Activated CD4-positive, alpha-beta T cell treated with anti-CD3 and anti-CD28 coated beads for 1 hour (primary cell): ENCODE measurements at places on chromosomes 3 and 15.

GRCh38 chr3:61789861-61790260, 228.5 kb downstream of the PTPRG start:
- DNase-seq, result no peak

DNA sequence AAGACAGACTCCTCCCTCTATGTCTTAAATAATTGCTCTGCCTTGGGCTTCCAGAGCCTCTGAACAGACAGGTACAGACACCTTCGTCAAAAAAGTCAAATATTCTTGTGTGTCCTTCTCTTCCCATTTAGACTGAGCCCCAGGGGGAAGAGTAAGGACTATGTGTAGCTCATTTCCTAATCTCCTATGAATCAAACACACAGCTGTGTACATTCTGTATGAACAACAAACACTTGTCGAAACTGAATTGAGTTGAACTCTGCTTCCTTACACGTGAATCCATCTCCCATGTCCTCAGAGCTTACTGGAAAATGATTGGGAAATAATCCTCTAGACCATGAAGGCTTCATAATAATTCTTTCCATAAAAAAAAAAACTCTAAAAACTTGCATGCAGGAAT, 80.8 kb downstream of the MOBP start:
- no peak for DNase-seq

- DNase-seq, result no peak
Observed at GRCh38 chr15:69303337-69304181, 4.8 kb downstream of the PAQR5 start.

DNA sequence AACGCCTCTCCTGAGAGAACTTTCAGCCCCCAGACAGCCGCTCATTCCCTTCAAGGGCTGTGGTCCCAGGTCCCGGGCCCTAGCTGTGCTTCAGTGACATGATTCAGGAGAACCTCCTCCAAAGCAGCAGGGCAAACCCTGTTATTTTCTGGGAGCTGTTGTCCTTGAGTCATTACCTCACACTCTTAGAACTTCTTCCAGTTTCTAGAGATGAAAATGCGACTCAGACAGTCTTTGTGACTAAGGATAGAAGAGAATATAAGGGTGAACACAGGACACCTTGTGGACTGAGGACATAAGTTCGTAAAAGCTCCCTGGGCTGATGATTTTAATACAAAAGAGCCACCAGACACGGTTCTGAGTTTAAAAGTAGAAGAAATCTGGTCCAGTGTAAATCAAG, 203.8 kb downstream of the RORA start:
- no peak for DNase-seq

DNA sequence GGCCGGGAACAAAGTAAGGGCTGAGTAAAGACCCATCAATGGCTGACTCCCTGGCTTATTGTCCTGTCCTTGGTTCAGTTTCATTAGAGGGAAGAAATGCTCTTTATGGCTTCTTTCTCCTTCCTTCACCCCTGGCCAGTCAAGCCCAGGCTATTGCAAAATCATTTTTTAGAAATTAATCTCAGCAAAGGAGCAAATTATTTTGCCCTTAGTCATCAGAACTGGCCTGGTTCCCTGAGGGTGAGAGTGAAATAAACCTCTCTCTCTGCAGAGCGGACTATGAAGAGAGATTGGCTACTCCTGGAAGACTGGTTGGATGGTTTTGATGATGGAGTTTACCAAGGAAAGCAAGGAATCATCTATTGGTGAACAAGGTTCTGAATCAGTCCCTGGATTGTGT, 52.7 kb upstream of the OXTR start:
- DNase-seq, result no peak

GRCh38 chr3:8739757-8740504, 6.3 kb downstream of the CAV3 start:
- no peak for DNase-seq

DNA sequence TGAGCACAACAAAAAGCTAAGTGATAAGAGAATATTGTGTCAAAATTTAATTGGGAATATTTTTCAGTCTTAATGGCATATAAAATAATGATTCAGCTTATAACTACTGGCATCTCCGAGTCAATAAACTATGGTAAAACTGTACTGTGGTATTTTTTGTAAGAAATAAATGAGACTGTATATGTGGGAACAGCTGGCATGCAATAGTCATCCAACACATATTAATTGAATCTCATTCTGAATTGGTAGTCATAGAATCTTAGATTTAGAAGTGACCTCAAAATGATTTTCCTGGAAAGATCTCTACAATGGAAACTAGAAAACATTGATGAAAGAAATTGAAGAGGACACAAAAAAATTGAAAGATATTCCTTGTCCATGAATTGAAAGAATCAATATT, 133.4 kb upstream of the SLC7A14 start:
- no peak for DNase-seq

- no peak for DNase-seq
Observed at GRCh38 chr3:126926684-126927400, 56.1 kb upstream of the PLXNA1 start.

DNA sequence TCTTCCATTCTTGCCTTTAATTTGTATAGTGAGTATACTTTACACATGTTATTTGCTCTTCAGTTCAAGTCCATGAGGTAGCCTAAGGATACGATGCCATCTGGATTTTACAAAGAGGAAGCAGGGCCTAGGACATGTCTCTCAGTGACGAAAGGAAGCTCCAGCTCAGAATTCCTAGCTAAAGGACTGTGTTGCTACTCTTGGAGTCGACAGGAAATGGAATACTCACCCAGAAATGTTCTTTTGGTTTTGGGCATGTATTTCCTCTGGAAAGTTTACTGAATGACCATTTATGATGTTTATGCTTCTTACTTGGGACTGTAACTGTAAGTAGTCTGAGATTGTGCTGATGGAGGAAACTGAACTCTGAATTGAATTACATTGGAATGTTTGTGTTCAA, 12.5 kb downstream of the OXNAD1 start:
- DNase-seq, result no peak

GRCh38 chr3:158057666-158058065, 48.6 kb downstream of the SHOX2 start:
- no peak for DNase-seq

DNA sequence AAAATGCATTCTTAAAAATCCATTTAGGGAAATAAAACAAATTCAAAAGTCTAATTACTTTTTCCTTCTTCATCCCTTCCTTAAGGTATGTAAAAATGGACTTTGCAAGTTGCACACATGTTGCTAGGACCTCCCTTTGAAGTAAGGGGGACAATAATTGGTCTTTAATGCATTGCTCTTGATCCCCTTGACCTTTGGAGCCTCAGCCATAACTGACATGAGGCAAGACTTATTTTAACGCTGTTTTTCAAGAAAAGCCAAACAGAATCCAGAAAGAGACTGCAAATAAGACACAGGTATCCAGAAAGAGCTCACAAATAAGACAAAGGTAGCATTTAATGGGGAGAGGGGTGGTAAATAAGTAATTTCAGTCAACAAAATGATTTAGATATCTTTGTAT, 301.4 kb downstream of the ULK4 start:
- DNase-seq, result no peak

- DNase-seq, result no peak
Observed at GRCh38 chr3:59406943-59407342, 357.1 kb upstream of the CFAP20DC start.

GRCh38 chr3:170634663-170635384, 48.9 kb upstream of the SLC7A14 start:
- no peak for DNase-seq

DNA sequence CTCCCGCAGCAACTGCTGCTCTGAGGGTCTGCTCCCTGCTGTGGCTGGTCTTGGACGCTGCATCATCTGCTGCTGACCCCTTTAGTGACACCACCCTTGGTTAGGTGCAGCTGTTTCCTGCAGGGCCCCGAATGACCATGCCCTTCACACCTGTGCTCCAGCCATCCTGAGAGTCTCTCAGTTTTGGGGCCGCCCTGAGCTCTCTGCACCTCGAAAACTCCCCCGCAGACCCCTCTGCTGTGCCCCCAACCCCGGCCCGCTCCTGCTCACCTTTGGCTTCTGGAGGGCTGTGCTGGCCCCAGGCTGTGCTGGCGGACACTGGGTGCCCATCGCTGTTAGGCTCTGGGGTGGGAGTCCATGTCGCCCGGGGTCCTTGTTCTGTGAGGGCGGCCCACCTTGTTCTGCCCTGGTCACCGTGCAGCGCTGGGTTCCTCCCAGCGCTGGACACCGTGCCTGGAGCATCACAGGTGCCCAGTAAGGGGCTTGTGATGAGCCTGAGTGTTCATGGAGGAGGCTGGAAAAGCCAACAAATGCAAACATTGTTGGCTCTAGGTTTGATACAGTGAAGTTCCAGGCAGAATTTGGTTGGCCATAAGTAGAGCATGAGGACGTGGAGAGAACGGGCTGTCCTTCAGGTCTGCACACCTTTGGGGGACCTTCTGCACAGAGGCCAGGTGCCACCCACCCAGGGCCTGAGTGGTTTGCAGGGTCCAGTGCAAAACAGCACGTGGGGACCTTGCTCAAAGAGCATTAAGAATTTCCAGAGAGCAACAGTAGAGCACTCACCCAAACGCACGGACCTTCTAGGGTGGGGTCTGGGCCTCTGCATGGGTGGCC, 12.3 kb downstream of the ABTB1 start:
- no peak for DNase-seq

DNA sequence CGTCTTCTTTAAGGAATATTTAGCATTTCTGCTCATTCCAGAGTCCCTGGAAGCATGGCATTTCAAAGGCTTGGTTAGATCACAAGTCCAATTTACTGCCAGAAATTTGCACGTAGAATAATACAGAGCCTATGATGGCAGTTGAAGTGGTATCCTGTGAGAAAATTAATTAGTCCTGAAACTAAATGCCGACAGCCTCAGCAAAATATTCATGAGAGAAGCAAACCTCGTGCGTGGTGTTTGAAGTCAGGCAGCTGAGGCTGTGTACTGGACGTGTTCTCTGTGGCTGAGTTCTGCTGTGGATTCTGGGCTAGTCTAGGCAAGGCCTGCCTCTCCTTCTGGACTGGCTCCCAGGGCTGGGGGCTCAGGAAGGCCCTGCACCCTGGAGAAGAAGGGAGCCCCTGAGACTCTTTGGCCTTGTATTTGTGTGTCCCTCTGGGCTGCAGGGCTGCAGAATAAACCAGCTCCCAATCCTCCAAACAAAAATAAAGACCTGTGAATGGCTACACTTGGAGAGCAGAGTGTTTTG, 106.6 kb downstream of the APBA2 start:
- no peak for DNase-seq

GRCh38 chr3:108931035-108931434, 22.6 kb downstream of the GUCA1C start:
- no peak for DNase-seq

DNA sequence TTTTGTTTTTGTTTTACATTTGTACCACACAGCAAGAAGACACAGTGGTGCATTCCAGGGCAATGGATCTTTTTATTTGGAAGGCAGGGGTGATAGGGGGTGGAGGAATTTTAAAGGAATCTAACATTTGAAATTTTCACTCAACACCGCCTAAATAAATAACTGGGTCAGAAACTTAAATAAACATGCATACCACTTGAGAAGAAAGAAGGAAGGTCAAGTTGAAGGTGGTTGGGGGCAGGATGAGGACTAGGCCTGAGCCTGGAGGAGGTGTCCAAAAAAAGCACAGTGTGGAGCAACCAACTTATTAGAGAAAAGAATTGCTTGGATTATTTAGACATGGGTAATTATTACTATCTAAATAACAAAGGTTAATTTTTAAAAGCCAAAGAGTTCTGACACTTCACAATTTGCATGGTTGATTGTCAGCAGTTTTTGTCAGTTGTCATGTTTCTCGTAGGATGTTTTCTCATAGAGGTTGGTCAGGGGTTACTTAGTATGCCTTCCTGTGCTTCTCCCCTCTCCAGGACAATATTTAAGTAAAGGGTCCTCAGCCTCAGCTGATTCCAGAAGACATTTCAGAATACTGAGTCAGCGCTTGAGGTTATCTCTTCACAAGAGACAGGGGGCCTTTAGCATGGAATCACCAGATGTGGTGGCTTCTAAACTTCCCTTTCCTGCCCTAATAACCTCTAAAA, 173.7 kb upstream of the SLC2A2 start:
- no peak for DNase-seq

GRCh38 chr15:40052604-40053003, 13.6 kb upstream of the SRP14 start:
- no peak for DNase-seq

- DNase-seq, result no peak
Observed at GRCh38 chr15:98744506-98744905, 96.2 kb downstream of the IGF1R start.

GRCh38 chr3:25367025-25367424, 61.0 kb upstream of the RARB start:
- no peak for DNase-seq

DNA sequence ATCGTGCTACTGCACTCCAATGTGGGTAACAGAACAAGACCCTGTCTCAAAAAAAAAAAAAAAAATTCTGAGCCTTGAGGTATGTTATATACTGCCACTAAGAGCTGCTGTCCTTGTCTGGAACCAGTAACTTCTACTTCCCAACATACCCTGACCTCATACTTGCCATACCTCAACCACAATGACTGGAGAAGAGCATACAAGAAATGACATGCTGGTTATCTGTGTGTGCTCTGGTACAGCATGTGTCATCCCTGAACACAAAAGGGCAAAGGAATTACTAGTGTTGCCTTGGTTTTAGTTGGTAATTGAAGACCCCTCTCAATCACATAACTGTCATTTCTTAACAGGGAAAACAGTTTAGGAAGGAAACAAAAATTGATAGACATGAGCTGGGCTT, 54.5 kb downstream of the MRPS25 start:
- no peak for DNase-seq

DNA sequence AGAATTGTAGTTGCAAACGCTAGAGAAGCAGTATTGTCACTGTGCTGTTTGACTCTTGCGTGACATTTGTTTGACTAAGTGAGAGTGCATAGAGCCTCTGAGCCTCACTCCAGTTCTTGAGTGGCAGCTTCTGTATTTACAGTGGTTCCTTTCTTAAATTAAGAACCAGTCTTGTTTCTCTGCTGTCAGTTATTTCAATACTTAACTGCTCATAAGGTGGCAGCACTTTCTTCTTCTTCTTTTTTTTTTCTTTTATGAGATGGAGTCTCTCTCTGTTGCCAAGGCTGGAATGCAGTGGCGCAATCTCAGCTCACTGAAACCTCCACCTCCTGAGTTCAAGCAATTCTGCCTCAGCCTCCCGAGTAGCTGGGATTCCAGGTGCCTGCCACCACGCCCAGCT, 372.1 kb downstream of the LPP start:
- no peak for DNase-seq

DNA sequence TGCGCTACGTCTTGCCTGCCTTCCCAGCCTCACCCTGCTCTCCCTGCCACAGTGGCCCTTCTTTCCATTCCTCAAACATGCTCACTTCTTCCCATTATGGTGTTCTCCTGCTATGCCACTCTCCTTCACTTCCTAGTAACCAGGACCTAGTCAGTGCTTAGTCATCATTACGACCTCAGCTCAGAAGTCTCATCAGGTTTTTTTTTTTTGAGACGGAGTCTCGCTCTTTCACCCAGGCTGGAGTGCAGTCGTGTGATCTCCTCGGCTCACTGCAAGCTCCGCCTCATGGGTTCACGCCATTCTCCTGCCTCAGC, 149.5 kb downstream of the GREM1 start:
- DNase-seq, result no peak

- no peak for DNase-seq
Observed at GRCh38 chr15:92460023-92460422, 66.3 kb downstream of the ST8SIA2 start.
